Myocyte (in vitro differentiated cells): ENCODE measurements at places on chromosomes 12 and 14. TPM values are rescaled to one million over a fixed set of nuclear protein-coding genes. Genes with fewer than 3 reads are reported as not detected.

The RERGL gene
- not detected in 2 replicates for total RNA-seq

The CMTM5 gene
- total RNA-seq, result not detected in 2 replicates

The SLC8A3 gene
- 25.2 and 30.1 TPM in 2 replicates for total RNA-seq

The HRK gene
- total RNA-seq, result not detected in 2 replicates

The CMAS gene
- 20.2 and 27.2 TPM in 2 replicates for total RNA-seq

The ACOT6 gene
- total RNA-seq, result not detected in 2 replicates

The TAS2R50 gene
- 0.62 and 1.5 TPM in 2 replicates for total RNA-seq

The CLEC9A gene
- total RNA-seq, result not detected in 2 replicates

DNA sequence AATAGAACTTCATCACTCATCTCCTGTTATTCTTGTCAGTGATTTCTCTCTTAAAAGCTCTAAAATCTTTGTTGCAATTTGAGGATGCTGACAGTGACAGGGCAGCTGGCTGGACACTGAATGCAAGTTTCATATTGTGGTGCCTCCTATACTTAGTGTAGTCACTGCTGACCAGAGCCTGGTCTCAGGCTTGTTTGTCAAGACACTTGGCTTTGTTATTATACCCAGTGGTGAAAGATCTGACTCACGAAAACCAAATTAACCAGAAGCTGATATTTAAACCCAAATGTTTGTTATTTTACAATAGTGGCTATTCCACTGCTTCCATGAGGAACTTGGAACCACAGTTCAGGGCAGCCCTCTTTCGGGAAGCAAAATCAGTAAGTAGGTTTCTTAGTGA lies 42.8 kb downstream of the RPGRIP1 start:
- no peak for DNase-seq

- DNase-seq, result peak; percentile 86
These were observed 86.6 kb upstream of the DYNC1H1 start for GRCh38 chr14:101877766-101878165.

GRCh38 chr12:288687-289086 lies 26.1 kb upstream of the SLC6A13 start:
- peak; percentile 44 for DNase-seq

- DNase-seq, result no peak
These were observed 93.5 kb downstream of the PLEKHA5 start for GRCh38 chr12:19223018-19223417.

- DNase-seq, result no peak
These were observed 325.1 kb downstream of the AEBP2 start for GRCh38 chr12:19764408-19764807.

GRCh38 chr14:75223664-75224154 lies 47.3 kb upstream of the TMED10 start:
- DNase-seq, result peak; percentile 45

DNA sequence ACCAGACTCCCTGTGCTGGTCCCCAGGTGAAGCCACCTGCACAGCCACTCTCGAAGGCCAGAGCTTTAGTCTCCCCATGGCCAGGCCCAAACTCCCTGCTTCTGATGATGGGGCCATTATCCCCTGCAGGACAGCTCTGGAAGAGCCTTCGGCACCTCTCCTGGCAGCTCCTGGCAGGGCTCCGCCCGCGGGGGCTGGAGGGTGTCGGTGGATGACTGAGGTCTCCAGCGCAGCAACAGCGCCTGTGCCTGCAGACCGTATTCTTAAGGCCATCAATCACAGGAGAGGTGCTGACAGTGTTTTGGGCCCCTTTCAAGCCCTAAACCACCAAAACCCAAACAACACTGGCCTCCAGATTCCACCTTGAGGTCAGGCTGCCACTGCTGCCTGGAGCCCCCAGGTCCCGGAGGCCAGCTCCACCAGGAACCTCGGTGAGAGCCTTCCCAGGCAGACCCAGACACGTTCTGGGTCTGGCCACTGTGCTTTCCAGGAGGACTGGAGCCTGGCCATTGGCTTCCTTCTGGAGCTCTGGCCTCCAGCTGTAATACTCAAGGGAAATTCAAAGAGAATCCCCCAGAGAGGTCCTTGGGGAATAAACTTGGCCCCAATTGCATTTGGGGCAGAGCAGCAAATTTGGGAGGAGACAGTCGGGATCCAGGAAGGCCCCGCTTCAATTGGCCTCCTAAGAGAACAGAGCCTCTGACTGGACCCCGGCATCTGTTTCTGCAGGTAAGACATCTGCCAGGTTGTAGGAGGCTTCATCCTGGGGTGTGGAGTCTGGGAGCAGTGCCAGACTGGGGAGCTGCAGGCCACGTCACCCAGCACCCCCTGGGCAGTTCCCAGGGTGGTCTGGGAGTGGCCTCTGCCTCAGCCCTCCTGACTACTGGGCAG lies 210.6 kb upstream of the RTL1 start:
- DNase-seq, result no peak

GRCh38 chr12:17841496-17841895 lies 248.5 kb downstream of the RERGL start:
- DNase-seq, result no peak

GRCh38 chr14:74349757-74350156 lies 1.5 kb downstream of the VRTN start:
- no peak for DNase-seq

- no peak for DNase-seq
These were observed 270.9 kb upstream of the NPAS3 start for GRCh38 chr14:32667791-32668190.
